ENCODE measurements at places on chromosomes 6 and 20.

DNA sequence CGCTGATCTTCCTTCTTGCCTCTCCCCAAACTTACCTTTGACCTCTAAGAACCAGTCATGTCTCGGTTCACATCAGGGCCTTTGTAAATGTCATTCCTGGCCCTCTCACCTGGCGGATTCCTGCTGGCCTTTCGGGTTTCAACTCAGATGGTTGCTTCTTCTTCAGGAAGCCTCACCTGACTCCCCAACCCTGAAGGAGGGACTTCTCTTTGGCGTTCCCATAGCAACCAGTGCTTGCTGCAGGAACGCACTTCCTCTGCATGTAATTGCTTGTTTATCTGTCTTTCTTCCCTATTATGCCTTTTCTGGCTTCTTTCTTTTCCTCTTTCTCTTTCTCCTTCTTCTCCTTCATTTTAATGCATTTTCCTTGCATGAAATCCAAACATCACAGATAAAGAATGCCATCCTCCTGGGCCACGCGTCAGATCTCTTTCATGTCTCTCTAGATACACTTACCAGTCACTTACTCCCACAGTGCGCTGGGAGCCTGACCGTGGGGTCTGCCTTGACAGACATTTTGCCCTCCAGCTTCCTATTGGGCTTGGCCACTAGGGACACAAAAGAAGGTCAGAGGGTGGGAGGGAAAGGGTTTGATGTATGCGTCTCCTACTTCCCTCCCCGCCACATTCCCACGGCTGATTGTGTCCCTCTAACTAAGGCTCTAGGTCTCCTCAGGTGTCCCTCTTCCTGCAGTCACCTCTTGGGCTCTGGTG is 295.7 kb upstream of the TSHZ2 start:
- DNase-seq = no peak

DNA sequence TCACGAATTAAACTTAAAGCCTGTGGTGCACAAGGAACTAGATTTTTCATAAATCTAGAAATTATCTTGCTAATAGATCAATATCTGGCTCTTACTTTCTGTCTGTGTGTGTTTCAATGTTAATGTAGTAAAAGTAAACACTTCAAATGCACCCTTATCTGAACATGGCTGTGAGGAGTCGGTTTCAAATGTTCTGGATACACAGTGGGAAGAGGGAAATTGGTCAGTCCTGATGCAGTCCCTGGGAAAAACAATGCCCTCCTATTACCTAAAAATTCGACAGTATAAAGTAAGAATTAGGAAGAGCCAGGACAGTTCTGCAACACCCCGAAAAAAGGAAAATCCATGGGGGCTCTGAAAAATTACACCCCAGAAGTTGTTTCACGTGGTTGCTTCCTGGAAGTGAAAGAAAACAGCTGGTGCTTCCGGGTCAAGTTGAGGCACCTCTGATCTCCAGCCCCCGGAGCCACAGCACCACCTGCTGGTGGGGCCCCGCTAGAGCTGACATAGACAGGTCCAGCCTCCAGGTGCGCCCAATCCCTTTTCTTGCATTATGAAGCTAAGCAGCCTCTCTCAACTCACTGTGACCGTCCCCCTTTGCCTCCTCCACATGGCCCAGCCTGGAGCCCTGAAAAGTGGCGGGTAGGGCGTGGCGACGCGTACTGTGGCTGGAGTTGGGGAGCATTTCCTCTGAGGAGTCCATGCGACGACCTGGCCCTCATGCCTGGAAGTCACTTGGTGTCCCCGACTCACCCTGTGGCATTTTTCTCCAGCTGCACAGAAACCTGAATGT is 8.3 kb downstream of the SEMG2 start:
- no peak for DNase-seq

GRCh38 chr20:45449528-45449927 is 20.0 kb upstream of the WFDC2 start:
- DNase-seq = no peak

- no peak for DNase-seq
Measured at GRCh38 chr6:113052506-113052905, 705.4 kb downstream of the RFPL4B start.

DNA sequence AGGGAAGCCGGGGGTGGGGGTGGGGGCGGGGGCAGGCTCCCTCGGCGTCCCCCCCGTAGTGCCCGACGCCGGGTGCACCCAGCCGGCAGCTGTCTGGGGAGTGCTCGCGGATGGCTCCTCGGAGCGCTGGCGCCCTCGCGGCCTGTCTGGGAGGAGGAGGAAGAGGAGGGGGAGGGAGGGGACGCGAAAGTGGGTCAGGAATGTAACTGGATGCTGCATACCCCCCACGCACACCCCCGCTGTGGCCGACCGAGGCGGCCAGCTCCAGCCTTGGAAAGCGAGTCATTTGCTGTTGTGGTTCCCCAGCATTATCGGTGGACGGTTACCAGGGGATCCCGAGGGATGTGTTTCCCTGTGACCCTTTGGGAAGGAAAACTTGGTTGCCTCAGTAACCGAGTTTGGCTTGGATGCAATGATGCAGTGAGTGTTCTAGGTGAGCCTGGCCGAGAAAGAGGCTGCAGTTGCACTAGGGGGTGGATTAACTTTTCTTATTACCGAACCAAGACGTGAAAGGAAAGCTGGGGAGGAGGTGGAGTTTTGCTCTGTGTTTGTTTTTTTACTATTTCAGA is 55.2 kb upstream of the RREB1 start:
- DNase-seq = no peak

- DNase-seq = no peak
Measured at GRCh38 chr6:81875782-81876293, 123.4 kb upstream of the TENT5A start.

Measured in activated CD4-positive, CD25-positive, alpha-beta regulatory T cell (primary cell).